Vagina (tissue), 2 donors: ENCODE measurements at places on chromosomes 12 and 14.
A peak's percentile ranks its signal among the peaks of the same experiment; 100 is the strongest.

GRCh38 chr12:123723765-123724164 is 11.6 kb downstream of the ATP6V0A2 start:
- DNase-seq: no peak

DNA sequence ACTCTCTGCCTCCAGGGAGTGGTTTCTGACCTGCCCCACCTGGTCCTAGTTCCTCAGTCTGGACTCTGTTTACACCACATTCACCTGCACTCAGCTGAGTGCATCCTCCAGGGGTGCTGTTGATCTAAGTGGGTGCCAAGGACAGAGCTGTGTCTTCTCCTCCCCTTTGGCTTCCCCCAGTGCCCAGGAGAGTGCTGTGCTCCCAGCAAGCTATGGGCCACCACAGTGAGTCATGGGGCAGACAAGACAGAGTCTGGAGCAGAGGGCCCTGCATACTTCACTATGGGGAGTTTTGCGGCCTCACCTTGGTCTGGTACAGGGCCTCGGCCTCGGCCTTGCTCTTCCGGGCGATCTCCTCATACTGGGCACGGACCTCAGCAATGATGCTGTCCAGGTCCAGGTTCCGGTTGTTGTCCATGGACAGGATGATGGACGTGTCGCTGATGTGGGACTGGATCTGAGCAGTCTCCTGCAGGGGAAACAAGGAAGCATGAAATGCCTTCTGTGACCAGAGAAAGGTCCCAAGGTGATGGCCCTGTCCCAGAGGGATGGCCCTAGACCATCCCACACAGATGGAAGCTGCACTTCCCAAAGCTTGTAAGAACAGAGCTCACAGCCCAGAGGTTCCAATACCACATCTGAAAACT is 4.9 kb downstream of the KRT73 start:
- DNase-seq: peak; percentile 64

- no peak for DNase-seq
Measured at GRCh38 chr12:109261939-109262338, 47.1 kb downstream of the FOXN4 start.

- DNase-seq: no peak
Measured at GRCh38 chr14:104935955-104936354, 11.3 kb downstream of the PLD4 start.

DNA sequence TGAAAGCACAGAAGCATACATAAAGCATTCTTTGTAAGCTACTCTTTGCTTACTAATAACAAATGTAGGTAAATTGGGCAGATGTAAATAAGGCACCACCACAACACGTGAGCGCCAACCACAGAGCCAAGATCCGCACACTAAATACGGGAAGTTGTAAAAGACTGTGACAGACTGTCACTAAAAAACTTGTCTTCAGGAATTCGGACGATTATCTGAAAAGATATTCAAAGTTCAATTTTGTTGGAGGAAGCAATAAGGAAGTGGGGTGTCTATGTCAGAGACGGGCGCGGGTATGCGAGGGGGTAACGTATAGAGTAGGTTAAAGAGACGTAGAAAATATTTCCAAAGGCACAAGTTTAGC is 1.5 kb upstream of the HSP90B1 start:
- no peak for DNase-seq

- DNase-seq: no peak
Measured at GRCh38 chr12:116672842-116673516, 64.9 kb downstream of the SPRING1 start.

DNA sequence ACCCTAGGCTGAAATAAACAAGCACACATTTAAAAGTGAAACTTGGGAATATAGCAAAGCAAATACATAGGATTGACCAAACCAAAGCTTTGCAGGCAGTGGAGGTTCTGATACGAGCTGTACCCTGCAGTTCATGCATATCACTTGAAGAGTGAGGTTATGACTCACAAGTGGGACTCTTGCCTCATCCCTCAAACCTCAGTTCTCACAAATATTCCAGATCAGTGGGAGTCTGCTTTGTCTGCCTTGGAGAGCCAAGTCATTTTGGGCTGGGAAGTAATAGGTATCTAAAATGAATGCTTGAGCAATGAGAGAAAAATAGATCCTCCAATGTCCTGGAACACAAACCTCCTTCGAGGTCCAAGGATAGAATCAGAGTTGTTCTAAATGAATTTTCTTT is 116.4 kb downstream of the LRIG3 start:
- DNase-seq: no peak

- no peak for DNase-seq
Measured at GRCh38 chr12:103177639-103178255, 220.3 kb downstream of the ASCL1 start.

GRCh38 chr12:112419297-112420133 is 768 bp downstream of the PTPN11 start:
- DNase-seq: no peak

GRCh38 chr12:9750276-9751203 is 10.2 kb downstream of the CD69 start:
- no peak for DNase-seq

GRCh38 chr12:107491856-107492255 is 193.7 kb upstream of the PWP1 start:
- no peak for DNase-seq

GRCh38 chr14:51224551-51224950 is 15.5 kb upstream of the TMX1 start:
- DNase-seq: no peak

DNA sequence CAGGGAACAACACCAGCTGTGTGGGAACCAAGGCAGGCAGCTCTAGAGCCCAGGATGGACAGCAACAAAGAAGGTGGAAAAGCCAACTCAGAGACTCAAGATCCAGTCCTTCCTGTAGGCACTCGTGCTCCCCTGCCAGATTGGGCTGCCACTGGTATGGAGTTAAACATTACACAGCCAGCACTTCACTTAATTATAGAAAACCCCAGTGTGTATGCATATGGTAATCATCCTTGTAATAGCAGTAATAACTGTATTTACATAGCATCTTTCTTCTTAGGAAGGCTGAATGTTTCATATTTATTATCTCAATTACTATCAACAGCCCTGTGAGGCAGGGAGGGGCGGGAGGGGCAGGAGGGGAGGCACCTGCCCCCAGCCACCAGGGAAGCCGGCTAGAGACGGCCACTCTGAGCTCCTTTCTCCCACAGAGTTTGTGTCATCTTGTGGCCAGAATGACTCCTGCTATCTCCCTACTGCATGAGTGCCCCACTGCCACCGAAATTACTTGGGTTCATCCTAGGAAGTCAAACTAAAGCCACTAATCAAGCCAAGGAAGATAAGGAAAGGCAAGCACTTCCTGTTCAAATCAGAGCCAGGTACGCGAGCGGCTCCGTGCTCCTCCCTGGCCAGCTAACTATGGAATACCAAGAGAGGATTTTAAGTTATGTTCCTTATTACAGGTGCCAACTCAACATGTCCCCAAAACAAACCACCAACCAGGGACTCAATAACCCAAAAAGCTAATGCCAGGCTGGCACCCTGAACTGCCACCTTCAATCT is 15.7 kb upstream of the RAB35 start:
- DNase-seq: no peak

DNA sequence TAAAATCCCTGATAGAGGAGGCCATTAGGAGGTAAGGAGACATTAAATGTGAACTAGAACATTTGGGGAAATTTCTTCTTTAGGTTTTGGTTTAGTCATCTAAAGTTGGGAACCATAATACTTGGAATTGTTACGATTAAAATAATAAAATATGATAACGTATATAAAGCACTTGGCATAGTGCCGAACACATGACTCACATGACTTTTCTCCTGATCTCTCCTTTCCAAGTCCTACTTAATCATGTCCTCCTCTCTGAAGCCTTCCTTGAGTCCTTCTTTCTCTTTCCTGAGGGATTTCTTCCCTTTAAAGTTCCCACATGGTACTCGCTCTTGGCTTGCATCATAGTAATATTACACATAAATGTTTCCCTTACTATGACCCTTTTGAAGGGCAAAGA is 20.0 kb downstream of the BEST3 start:
- DNase-seq: no peak

GRCh38 chr12:39824505-39825212 is 205.1 kb upstream of the ABCD2 start:
- DNase-seq: no peak

GRCh38 chr12:93376436-93377251 is 1.1 kb upstream of the NUDT4 start:
- no peak for DNase-seq

DNA sequence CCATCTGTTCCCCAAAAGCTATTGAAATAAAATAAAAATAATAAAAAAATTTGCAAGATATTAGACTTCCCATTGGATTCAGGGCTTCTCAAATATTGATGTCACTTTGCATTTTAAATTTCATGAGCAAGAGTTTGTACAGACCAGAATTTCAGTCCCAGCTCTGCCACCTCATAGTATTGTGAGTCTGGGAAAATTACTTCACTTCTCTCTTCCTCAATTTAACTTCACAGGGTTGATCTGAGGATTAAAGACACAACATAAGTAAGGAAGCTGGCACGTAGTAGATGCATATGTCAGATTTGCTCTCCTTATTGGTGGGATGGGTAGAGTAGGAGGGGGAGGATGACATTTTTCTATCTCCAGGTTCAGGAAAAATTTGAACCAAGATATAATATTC is 32.8 kb downstream of the COX8C start:
- no peak for DNase-seq

DNA sequence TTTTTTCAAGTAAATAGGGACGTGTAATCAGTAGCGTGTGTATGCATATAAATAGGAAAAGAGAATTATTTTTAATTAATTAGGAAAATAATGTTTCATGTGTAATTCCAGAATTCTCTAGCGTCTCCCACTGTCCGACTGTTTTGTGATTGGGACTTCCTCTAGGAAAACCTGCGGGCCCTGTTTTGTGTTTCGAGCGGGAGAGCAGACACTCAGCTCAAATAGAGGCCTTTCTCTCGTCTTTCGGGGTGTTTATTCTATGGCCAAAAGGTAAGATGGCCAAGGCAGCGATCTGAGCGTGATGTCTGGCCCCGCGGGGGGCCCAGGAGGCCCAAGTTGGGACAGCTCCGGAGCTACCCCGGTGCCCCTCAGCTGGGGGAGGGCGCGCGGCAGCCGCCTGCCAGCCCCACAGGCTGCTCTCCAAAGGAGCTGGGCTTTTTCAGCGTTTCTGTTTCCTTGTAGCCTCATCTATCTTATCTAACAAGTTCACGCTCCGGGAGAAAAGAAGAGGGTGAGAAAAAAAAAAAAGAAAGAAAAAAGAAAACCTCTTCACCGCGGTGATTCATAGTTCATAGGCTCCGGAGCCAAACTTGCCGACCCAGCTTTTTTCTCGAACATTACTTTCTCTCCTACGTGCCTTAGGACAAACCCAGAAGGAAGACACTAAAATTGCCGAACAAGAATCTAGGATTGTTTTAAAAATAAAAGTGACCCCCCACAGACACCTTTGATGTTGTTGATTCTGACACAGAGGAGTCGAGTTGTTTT is 7.5 kb upstream of the FOXG1 start:
- DNase-seq: no peak

DNA sequence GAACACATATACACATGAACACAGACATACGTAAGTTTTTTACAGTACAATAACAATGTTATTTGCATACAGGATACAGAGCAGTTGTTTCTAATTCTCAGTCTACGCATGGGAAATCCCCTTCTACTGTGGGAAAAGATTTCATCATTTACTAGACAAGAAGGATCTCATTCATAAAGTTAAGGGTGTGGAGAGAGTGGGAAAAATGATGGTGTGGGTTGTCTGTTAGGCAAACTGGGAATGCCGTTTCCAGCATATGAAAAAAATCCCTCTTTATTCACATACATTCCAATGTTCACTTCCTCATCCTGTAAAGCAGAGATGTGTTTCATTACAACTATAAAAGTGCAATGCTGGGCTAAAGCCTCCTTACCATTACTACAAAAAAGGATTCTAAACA is 120.9 kb downstream of the SINHCAF start:
- no peak for DNase-seq

DNA sequence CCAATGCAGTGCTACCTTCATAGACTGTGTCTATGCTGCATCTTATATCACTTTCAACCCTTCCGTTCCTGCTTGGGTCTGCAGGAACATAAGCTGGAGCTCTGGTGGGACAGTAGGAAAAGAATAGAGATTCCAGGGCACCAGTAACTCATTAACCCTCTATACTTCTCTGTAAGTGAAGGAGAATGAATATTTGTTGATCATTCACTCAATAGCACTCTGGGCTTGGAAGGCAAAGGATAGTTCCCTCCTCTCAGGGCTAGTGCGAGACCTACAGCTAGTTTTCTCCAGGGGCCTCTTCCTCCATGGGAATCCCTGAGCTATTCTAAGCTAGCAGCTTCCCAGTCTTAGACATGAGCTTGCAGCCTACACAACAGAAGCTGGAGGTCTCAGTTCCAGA is 84.7 kb downstream of the BMP4 start:
- no peak for DNase-seq

DNA sequence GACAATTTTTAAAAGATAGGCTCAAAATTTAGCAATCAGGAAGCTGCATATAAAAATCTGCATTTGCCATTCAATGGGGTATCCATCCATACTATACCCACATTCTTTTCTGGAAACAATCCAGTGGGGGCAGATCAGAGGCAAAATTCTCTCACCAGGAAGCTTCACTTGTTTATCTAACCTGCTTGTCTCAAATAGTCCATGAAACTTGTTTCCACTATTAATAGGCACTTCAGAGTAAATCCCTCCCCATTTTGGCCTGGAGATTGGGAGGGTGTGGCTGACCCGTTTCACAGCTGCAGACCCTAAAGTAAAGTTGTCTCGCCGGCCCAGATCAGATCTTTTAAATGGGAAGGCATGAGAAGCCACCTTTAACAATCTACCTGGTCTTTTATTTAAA is 139.4 kb upstream of the CPNE8 start:
- DNase-seq: no peak

GRCh38 chr14:28412077-28412476 is 354.5 kb upstream of the FOXG1 start:
- no peak for DNase-seq

DNA sequence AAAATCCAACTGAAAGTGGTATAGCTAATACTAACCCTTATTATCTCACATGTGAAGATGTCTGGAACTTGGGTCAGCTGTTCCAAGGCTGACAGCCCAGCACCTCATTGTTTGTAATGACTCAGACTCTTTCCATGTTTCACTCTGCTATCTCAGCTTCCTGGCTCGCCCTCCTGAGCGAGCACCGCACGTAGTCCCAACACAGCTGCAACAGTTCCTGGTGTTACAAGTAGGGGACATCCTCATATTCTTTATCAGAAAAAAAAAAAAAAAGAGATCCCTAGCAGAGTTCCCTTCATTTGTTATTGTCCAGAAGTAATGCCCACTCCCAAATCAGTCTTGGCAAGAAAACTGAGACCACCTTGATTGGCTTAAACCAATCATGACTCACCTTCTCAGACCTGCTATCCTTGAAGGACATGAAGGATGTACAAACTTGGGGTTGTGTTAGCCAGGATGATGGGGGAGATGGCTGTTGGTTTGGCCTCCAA is 92.5 kb downstream of the ADCK1 start:
- DNase-seq: no peak

DNA sequence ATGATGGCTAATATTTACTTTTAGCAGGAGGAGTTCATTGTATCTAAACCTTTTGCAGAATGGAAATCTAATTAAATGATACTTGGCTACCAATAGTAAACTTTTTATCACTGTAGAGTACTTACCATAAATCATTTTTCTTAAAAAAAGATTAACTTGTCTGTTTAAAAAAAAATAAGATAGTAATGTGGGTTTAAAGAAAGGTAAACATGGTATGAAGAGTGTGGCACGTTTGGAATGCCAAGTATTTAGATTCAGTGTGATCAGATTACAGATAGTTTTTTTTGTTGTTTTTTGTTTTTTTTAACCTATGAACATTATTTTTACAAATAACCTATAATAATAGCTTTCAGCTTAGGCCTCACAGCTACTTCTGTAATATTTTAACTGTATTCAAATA is 25.8 kb downstream of the KTN1 start:
- no peak for DNase-seq
